Naive thymus-derived CD8-positive, alpha-beta T cell (primary cell): ENCODE measurements at places on chromosomes 7 and 10.

DNA sequence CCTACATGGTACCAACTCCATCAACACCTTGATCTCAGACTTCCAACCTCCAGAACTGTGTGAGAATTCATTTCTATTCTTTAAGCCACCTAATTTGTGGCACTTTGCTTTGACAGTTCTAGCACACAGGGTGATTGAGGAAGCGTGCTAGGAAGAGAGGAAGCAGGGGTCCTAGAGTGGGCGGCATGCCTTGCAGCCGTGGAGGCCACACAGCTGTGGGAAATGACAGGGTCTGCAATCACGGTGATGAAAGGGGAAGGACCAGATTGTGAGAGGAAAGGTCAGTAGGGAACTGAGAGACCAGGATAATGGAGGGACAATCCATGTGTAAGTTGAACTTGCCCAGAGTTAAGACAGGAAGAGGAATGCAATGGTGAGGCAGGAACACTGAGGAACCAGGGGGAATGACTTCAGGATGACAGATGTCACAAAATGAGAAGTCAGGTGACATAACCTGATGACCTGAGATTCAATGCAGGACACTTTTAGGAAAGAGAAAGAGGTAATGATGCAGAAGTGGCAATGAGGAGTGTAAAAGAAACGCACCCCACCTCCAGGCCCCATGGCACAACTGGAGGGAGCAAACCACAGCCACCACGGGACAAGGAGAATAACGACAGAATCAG is 87.3 kb upstream of the PIK3CG start:
- DNase-seq = no peak

- no peak for DNase-seq
Observed at GRCh38 chr10:5583525-5584175, 58.9 kb downstream of the CALML3 start.

DNA sequence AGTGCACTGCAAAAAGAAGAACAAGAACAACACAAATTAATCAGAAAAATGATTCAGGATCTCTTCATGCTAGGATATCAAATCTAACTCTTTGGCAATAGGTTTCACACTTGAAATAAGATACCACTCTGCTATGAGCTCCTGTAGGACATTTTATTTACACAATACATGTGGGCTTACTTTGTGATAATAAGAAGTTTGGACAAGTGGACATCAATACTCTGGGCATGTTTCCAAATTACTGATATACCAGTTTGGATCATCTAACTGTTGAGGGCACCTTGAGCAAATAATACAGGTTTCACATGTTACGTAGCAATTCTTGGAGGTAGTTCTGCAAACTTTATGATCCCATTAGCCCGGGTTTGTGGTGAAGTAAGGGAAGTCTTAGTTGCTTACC is 59.8 kb downstream of the CPVL start:
- no peak for DNase-seq

GRCh38 chr7:7966141-7966734 is 2.4 kb upstream of the GLCCI1 start:
- no peak for DNase-seq

DNA sequence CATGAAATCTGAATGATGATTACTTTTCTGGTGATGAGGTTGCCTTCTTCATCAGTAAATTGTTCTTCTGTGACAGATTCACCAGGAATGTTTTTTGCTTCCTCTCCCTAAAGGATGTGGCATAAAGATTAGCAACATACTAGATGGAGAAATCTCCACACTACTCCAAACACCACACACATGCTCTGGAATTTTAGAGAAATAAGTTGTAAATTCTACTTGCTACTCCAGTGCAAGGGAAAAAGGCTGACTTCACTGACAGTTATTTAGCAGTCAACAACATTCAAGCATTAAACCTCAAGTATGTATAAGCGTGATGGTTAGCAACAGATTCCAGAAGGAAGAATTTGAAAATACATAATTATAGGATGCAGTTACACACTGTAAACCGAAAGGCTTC is 137.9 kb upstream of the CCDC6 start:
- DNase-seq = no peak

GRCh38 chr7:54015251-54015650 is 526.9 kb upstream of the VSTM2A start:
- no peak for DNase-seq

DNA sequence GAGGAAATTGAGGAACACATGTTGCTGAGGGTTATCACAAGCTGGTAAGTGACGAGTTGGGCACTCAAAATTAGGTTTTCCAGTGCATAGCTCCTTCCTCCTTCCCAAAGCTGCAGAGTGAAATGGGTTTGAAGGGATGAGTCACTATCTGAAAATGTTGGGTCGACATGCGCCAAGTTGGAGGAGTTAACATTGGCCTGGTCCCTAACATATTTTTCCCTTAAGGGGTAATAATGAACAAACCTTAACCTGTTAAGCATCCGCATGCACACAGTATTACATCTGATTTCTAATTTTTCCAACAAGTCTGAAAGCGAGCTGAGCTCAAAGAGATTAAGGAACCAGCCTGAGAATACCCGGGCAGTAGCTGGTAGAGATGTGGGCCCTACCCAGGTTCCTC is 20.7 kb upstream of the TECTB start:
- no peak for DNase-seq

- no peak for DNase-seq
Observed at GRCh38 chr10:89670926-89671325, 25.9 kb upstream of the PANK1 start.

DNA sequence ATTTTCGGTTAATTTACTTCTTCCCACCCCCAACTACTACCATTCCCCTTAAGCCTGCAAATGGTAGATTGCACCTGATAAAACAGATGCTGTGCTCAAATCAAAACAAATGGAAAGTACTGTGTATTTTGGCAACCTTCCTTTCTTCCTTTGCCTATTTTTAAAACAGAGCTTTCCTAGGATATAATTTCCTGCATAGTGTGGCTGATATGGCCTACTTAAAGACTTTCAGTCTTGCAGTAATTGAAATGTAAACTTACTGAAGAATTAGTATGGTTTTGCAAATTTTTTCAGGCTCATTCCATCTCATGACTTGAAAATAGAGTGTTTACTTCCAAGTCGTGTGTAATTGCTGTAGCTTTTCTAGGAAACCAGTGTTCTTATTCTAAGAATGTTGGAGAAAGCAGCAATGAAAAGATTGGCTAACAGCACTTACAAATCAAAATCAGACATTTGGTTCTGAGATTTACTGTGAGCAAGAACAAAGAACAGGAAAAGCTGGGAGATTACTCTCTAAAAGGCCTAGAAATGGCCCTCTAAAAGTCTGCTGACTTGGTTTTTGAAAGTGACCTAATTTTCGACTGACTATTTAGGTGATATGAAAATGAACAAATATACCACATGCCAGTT is 52.0 kb downstream of the REEP3 start:
- no peak for DNase-seq

DNA sequence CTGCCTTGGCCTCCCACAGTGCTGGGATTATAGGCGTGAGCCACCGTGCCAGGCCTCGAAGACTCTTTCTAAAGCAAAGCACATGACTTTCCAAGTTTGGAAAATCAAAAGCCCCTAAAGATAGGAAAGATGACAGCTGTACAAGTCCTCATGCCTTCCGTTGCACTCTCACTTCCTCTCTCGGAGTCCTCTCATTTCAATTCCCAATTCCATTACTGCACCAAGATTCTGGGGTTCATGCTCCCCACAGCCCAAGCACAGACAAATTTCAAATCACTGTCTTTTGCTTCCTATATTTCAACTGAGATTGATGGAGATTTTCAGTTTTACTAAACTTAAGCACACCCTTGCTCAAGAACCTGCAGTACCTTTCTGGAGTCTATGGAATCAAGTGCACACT is 10.9 kb upstream of the PLAU start:
- no peak for DNase-seq

DNA sequence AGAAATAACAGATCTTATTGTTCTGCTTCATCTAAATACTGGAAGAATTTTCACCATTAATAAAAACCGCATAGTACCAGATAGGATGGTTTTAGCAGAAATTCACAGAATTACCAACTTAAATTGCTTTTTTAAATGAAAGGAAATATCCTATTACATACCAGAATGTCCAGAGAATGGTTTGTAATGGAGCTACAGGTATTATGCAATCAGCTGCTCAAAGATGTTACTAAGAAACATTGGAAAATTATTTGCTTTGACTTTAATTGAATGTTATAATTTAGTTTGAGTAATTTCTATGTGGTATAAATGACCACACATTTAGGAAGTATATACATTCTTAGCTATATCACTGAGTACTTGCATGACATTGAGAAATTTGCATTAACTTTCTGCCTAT is 338.3 kb downstream of the ETV1 start:
- DNase-seq = no peak

GRCh38 chr7:87850836-87851593 is 25.1 kb downstream of the SLC25A40 start:
- DNase-seq = no peak

- DNase-seq = no peak
Observed at GRCh38 chr7:92748495-92748894, 87.9 kb downstream of the CDK6 start.

DNA sequence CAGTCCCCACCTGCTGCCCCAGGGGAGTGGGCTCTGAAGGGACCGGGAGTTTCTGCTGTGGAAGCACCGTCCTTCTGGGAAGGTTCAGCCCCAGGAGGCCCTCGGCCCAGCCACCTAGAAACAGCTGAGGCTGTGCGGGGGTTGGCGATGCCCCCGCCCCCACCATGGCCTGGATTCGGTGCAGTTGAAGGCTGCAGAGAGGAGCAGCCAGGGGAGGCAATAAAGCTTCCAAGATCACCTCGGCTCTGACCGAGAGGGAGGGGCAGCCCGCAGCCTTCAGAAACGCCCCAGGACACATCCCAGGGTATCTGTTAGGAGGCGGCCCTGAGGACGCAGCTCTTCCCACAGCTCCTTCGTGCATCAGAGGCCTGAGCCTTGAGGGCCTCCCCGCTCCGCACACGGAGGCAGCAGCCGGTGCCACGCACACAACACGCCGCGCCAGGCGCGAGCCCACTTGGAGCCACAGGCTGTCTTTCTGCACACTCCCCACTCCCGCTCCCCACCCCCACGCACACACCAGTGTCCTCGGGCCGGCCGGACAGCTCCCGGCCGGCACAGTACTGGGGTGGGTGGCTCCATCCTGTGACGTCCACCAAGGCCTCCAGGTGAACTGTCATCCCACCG is 1.6 kb downstream of the KNDC1 start:
- DNase-seq = no peak

- no peak for DNase-seq
Observed at GRCh38 chr10:47139121-47139520, 160.9 kb upstream of the GDF10 start.

DNA sequence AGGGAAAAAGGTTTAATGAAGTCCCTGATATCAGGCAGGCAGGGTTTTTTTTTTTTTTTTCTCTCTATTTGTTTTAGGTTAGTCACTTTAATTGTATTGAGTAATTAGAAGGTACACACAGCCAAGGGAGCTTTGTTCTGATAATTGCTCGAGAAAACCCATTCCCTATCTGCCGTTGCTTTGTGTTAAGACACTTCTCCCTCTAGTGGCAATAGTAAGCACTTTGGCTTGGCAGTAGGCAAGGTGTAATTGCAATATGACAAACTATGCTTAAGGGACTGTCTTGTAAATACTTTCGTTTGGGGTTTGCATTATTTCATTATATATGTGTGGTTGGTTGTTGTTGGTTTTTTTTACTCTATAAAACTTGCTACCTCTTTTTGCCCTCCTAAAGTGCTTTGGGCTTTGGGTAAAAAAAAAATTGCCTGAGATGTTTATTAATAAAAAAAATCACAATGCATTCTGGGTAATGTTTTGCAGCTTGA is 113.4 kb downstream of the BTRC start:
- DNase-seq = peak; percentile 1

DNA sequence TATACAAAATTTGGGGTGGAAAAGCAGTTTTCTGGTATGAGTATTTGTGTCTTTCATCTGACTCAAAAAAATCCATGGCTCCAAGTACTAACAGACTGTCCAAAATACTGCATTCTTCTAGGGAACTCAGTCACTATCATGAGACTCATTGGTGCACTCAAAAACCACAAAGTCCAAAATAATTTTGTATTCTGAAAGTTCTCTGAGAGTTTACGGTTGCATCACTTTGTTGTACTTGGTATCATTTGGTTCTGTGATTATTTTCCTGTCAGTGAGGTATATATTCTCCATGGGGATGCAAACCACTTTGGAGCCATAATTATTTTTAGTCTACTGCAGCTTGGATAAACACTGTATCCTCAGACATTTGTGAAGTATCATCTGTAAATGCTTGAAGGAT is 28.0 kb upstream of the CABCOCO1 start:
- no peak for DNase-seq

GRCh38 chr10:61397175-61397986 is 55.8 kb downstream of the TMEM26 start:
- DNase-seq = no peak
